Activated CD4-positive, alpha-beta T cell treated with anti-CD3 and anti-CD28 coated beads, Interleukin-2, Interleukin-4, amounts not matched to agents 100 ng/mL and 50 ng/mL, durations not matched to agents 16 hours and 8 hours (primary cell): ENCODE measurements at places on chromosomes 16 and 17.

DNA sequence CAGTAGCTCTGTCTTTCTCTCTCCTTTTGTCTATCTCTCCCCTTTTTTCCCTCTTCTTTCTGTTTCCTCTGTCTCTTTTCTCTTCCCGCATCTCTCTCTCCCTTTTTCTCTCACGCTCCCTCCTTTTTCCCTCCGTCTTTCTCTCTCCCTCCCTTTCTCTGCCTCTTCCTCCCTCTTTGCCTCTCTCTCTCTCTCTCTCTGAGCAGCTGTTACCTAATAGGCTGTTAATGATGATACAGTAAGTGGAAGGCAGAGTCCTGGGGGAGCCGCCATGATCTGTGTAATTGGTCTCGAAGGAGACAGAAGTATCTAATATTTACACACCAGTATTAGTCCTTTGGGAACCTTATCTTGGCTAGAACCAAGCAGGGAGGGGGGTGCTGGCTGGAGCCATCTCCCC lies 136.1 kb upstream of the CIBAR2 start:
- DNase-seq = no peak

- no peak for DNase-seq
These were observed 20.2 kb upstream of the CPSF4L start for GRCh38 chr17:73281928-73282327.

GRCh38 chr17:33209671-33210070 lies 83.4 kb downstream of the ASIC2 start:
- no peak for DNase-seq

DNA sequence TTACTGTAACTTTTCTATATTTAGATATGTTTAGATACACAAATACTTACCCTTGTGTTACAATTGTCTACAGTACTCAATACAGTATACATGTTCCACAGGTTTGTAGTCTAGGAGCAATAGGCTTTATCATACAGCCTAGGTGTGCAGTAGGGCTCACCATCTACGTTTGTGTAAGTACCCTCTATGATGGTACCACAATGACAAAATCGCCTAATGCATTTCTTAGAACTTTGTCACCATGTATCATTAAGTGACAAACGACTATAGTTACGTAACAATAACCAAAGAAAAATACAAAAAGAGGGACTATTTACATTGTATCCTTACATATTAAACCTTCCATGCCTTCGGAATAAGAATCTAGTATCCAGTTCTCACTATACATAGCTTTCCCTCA lies 8.0 kb downstream of the STAT5B start:
- no peak for DNase-seq

GRCh38 chr16:71276589-71277334 lies 12.4 kb downstream of the CMTR2 start:
- no peak for DNase-seq

DNA sequence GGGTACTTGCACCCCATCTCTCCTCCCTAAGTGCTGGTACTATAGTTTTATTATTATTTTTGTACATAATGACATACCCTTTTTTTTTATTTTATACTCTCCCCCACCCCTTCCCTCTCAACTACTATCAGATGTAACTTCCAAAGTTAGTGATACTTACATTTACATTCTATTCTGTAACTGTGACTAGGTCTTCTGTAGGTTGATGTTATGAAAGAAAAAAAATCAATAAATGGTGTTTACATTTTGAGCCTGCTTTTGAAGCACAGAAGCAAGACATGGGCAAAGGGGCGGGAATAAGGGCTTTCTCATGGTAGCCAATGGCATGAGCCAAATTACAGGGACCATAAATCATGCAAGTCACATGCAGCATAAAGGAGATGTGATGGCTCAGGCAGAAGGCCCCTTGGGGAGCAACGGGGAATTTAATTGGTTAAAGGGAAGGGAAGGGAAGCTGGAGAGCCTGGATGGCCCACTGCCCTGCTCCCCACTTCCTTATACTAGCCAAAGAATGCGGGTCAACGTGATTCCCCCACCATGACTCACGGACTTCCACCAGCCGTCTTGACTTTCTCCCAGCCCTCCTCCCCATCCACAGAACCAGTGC lies 2.4 kb upstream of the ACSF2 start:
- no peak for DNase-seq

- peak; percentile 94 for DNase-seq
These were observed 37.3 kb downstream of the SMG6 start for GRCh38 chr17:2266045-2266864.

DNA sequence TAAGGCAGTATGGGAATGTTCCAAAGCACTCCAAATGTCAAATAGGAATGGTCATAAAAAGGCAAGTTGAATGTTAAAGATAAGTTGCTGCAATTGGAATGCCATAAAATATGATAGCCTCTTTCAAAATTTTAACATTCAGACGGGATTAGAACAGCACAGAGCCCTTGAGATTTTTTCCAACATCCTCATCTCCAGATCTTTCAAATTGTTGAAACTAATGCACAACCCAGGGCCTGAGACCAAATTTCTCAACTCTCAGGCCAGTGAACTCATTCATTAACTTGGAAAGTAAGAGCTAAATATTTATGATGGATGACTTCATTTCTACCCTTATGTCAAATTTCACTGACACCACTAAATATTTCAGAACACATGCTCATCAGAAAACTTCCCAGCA lies 346.5 kb upstream of the XYLT1 start:
- DNase-seq = no peak

DNA sequence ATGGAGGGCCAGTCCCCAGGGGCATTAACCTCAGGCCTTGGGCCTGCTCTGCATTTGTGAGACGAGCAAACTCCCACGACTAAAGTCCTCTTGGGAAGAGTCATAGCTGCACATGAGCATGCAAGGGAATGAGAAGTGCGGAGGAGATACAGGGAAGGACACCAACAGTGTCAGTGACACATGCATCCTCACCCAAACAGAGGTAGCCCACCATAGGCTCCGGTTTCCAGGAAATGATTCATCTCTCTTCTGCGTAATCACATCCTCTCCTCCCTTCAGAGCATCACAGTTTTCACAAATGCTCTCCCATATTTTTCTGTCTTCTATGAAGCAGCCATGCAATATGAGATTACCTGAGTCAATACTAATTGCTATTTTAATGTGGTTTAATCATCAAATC lies 725.7 kb upstream of the GOT2 start:
- DNase-seq = no peak

DNA sequence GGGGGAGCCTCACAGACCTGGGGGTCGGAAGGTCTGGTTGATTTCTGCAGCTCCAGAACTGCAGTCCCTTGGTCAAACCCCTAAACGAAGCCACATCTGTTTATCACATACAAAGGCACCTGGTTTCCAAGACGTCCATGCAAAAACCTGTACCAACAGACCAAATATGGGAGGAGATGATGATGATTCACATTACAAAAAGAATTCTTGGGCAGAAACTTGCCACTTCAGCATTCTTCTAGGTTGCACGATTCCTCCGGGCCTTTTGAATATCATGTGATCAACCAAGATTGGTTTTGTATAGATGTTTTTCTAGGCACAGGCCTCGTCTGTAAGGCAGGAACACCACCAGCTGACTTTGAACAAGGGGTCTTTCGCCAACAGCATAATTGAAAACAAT lies 466.3 kb downstream of the SOX9 start:
- DNase-seq = no peak

- no peak for DNase-seq
These were observed 9.7 kb upstream of the TIMP2 start for GRCh38 chr17:78934681-78935418.

DNA sequence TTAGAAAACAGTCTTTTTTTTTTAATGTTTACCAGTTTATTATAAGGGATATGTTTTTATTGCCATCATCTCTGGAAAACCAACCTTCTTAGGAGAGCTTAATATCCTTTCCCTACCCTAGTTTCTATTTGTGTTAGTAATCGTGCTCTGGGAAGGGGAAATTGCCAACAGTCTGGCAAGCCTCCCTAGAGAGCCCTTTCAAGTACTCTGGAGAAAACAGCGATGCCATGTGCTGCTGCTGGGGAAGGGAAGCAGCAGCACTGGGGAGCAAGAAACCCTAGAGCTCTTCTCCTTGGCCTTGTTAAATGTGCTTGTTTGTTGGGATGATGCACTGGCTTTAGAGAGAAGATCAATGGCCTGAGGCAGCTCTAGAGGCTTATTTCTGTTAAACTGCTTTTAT lies 10.3 kb downstream of the RETREG3 start:
- no peak for DNase-seq

DNA sequence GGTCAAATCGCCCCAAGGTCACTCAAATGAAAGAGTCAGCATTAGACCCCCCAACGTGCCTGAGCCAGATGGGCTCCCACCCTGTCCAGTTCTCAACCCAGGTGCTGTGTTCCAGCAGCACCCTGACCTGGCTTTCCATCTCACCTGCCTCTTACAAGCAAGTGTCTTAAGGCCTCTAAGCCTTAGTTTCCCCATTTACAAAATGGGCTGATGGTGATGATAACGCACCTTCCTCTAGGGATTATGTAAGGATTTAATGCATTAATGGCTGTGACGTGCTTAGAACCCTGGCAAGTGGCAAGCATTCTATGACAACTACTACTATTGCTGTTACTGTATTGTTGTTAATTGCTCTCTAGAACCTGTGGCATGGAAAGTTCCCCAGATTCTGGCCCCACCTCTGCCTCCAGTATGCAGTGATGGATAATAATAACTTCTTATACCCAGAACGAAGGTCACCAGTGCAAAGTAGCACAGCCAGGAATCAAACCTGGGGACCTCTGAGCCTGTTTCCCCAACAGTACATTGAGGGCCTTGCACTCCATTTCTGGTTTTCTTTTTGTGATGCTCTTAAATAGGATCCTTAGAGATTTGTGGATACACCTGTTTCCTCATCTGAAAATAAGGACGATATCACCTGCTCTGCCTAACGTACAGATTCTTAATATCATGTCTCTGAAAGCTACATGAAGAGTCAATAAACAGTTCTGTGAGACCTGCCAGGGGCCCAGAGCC lies 3.3 kb upstream of the SLC25A39 start:
- DNase-seq = no peak

DNA sequence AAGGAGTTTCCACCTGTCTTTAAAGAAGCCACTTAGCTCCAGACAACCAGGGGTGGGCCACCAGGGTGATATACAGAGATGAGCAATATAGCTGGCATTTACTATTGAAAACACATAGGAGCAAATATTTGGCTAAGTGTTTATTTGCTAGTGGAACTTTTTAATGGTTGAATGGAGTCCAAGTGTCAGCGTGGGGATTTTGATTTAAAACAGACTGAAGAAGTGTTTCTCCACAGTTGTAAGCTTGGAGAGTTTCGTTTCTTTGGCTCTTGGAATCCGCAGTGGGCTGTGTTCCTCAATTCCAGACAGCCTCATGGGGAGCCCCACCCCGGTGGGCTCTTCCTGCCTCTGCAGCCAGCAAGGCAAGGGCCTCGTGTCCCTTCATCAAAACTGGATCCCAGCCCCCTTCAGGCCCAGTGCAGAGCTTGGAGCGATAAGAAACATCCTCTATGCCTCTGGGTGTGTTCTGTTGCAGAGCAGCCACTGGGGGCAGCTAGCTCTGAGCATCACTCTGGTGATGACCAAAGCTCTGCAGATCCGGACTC lies 36.1 kb downstream of the NOG start:
- DNase-seq = no peak

GRCh38 chr17:80283116-80283852 lies 22.6 kb downstream of the RNF213 start:
- no peak for DNase-seq

GRCh38 chr16:77822661-77823060 lies 34.3 kb downstream of the VAT1L start:
- DNase-seq = no peak

DNA sequence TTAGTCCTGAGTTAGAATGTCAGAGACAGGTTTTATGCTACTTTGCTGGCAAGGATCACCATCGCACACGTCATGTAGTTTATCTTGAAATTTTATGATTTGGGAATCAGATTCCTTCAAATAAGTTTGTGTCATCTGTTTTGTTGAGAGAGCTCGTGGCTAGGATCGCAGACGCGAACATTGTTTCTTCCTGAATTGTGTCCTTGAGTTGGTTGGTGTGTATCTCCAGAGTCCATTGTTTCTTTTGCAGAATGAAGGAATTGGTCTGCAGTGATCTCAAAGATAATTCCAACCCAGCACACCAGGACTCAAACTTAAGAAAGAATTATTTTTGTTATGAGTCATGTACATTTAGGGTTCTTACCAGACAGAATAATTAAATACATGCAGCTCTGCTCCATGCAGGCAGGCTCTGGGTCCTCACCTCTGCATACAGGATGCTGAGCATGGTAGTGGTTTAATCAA lies 51.6 kb downstream of the PRKCA start:
- no peak for DNase-seq

DNA sequence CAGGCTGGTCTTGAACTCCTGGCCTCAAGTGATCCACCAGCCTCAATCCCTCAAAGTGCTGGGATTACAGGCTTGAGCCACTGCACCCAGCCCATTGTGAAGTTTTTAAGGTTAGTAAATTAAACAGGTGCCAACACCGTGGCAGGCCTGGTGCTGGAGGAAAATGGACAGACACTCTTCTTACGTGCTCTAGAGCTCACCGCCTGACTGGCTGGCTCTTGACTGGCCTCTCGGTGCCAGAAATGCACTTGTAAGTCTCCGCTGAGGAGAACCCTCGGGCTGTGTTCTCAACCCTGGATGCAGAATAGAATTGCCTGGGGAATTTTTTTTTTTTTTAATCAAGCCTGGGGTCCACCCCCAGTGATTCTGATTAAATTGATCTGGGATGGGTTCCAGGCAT lies 10.3 kb upstream of the HAS3 start:
- no peak for DNase-seq
